Subcutaneous adipose tissue (tissue), 4 donors: ENCODE measurements at places on chromosomes 7 and 10. TPM values are rescaled to one million over a fixed set of nuclear protein-coding genes. Genes with fewer than 3 reads are reported as not detected.

Gene PUS7
- 7.5 TPM for total RNA-seq

Gene KCP
- 0.16 TPM for total RNA-seq

Gene SORBS1
- 460 TPM for total RNA-seq

Gene OPN1SW
- total RNA-seq, result not detected

Gene PDE6C
- not detected for total RNA-seq

Gene FKBP6
- total RNA-seq, result not detected

Gene ZP3
- 20.0 TPM for total RNA-seq

Gene CNNM2
- 3.3 TPM for total RNA-seq

Gene ZNF853
- total RNA-seq, result 4.6 TPM
